ENCODE measurements at places on chromosomes 11 and 22.

DNA sequence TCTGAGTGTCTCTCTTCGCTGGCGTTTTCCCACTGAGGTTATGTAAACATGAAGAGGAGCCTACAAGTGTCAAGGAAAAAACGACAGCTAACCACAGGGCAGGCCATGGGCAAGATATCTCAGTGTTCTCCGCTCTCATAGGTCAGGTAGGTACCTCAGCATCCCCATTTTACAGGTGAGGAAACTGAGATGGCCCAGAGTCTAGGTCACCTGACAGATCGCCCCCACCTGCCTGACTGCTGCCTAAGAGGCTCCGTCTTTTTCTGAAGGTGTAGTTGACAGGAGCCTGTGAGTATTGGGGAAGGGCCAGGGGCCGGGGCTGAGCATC lies 847 bp upstream of the NDUFA6 start:
- H3K27me3 ChIP-seq: no peaks in the 10 kb centered on the region
- no peak for DNase-seq
- peaks cover 8% of the 10 kb centered on the region for H3K36me3 ChIP-seq
- H3K4me3 ChIP-seq: peak overlapping the region; percentile 65
- H3K4me1 ChIP-seq: peaks cover 23% of the 10 kb centered on the region
- peak overlapping the region; percentile 70 for H3K27ac ChIP-seq

GRCh38 chr11:62678770-62679696 lies at the start of gene UBXN1:
Gene UBXN1 (minus strand): TSS chr11:62679073. CDS start chr11:62678923, 150 bp downstream.
- no peaks in the 10 kb centered on the region for H3K27me3 ChIP-seq
- H3K4me3 ChIP-seq: peak within 1 kb of the TSS; percentile 88
- H3K4me1 ChIP-seq: peaks cover 37% of the 10 kb centered on the region
- no peaks in the 10 kb centered on the region for H3K36me3 ChIP-seq
- DNase-seq: peak; percentile 79
- peak within 1 kb of the TSS; percentile 86 for H3K27ac ChIP-seq

DNA sequence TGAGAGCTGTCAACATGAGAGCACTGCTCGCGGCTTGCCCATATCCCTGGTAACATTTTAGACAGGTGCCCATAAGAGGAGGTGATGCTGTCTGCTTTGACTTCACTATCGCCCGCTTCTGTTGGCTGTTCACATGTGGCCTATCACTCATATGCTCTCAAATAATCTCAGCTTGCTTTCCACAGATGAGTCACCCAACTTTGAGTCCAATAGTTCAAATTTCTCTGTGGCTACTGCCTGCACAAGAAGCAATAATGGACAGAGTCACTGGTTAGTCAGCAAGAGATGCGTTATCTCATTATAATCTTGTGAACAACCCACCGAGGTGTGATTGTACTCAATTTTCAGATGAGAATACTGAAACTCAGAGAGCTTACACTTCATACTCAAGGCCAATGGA lies 1714.1 kb downstream of the LRRC4C start:
- no peaks in the 10 kb centered on the region for H3K36me3 ChIP-seq
- H3K4me1 ChIP-seq: no peaks in the 10 kb centered on the region
- no peak overlapping the region for H3K27ac ChIP-seq
- DNase-seq: peak; percentile 42
- H3K27me3 ChIP-seq: no peaks in the 10 kb centered on the region

DNA sequence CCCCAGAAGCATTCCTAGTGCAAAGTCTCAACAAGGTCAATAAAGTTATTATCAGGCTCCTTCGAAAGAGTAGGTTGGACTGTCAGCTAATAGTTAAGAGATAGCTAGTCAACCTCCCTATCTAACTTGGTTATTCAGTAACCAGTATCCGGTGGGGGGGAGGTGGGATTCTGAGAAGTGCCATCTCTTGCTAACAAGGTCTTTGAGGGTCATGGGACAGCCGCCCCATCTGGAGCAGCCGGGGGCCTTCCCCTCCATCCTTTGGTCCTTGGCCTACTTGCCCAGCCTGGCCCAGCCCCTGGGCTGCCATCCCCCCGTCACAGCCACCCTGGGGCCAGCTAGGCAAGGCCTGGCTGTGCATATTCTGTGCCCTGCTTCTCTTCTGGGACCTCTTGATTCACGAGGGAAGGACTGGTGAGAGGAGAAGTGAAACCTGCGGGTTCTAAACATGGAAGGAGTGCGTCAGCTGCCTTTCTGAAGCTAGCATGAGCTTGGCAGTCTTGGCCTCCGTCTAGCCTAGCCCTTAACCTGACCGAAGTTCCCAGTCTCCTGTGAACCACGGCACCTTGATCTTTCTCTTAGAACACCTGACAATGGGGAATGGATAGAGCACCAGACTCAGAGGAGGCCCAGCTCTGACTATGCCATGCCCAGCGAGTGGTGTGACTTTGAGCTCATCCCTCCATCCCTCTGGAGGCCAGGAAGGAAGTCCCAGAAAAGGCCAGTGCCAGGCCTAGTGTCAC lies 9.3 kb downstream of the SLC37A2 start:
- no peaks in the 10 kb centered on the region for H3K36me3 ChIP-seq
- no peak overlapping the region for H3K27ac ChIP-seq
- H3K27me3 ChIP-seq: no peaks in the 10 kb centered on the region
- no peak overlapping the region for H3K4me3 ChIP-seq

- H3K4me3 ChIP-seq: no peak overlapping the region
- H3K36me3 ChIP-seq: peaks cover 15% of the 10 kb centered on the region
- no peak overlapping the region for H3K27ac ChIP-seq
- peak; percentile 50 for DNase-seq
- no peaks in the 10 kb centered on the region for H3K27me3 ChIP-seq
Observed at GRCh38 chr11:73931039-73931645, 19.7 kb upstream of the DNAJB13 start.

- H3K27ac ChIP-seq: no peak overlapping the region
- H3K4me3 ChIP-seq: peak overlapping the region; percentile 91
- DNase-seq: no peak
- no peaks in the 10 kb centered on the region for H3K36me3 ChIP-seq
Observed at GRCh38 chr22:20435436-20436306, 2.0 kb downstream of the SCARF2 start.

DNA sequence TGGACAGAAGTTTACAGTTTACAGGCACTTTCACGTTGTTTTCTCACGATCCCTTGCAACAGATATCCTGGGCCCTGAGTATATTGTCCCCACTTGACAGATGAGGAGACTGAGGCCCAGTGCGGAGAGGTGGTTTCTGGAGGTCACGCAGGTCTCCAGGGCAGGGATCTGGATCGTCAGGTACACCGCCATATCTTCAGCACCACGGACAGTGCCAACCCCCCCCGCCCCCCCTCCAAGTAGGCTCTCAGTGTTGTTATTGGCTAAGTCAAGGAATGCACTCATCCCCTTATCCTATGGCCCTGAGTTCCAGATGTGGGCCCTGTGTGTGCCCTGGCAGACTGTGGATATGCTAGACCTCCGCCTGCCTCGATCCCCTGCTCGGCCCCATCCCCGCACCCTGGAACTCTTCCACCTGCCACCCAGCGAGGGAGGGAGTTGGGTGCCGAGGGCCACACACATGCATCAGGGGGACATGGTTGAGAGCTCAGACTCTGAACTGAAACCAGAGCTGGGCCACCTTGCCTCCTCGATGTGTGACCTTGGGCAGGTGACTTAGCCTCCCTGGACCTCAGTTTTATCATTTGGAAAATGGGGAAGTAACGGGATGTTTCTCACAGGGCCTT lies 37.5 kb downstream of the MPPED1 start:
- H3K4me3 ChIP-seq: no peak overlapping the region
- H3K4me1 ChIP-seq: no peaks in the 10 kb centered on the region
- DNase-seq: no peak
- no peaks in the 10 kb centered on the region for H3K27me3 ChIP-seq
- no peak overlapping the region for H3K27ac ChIP-seq

DNA sequence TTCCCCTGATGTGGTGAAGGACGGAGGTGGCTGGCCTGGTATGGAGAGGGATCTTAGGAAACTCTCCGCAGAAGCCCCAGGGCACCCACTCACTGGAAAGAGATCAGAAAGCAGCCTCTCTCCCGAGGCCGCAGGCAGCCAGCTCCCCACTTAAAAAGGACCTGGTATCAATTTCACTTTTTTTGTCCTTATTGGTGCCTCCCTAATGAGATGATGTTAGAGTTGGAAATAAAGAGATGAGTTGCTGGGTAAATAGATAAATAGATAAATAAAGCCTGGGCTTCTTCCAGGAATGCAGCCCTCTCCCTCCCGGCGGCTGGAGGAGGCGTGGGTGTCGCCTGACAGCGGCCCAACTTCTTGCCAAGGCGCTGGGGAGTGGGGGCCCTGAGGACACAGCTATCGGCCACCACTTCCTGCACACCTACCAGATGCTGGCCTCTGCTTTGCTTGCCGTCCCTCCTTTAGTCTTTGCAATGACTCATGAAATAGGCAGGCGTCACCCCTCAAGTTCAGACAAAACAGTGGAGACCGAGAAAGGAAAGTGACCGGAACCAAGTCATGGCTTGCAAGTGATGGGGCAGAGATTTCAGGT lies 42.9 kb downstream of the LINC01488 start:
- H3K4me3 ChIP-seq: no peak overlapping the region
- no peaks in the 10 kb centered on the region for H3K36me3 ChIP-seq
- H3K4me1 ChIP-seq: no peaks in the 10 kb centered on the region
- no peak overlapping the region for H3K27ac ChIP-seq
- 0 out of 2 replicates have a peak, but pooled peaks cover 2% of the 10 kb centered on the region for H3K27me3 ChIP-seq

DNA sequence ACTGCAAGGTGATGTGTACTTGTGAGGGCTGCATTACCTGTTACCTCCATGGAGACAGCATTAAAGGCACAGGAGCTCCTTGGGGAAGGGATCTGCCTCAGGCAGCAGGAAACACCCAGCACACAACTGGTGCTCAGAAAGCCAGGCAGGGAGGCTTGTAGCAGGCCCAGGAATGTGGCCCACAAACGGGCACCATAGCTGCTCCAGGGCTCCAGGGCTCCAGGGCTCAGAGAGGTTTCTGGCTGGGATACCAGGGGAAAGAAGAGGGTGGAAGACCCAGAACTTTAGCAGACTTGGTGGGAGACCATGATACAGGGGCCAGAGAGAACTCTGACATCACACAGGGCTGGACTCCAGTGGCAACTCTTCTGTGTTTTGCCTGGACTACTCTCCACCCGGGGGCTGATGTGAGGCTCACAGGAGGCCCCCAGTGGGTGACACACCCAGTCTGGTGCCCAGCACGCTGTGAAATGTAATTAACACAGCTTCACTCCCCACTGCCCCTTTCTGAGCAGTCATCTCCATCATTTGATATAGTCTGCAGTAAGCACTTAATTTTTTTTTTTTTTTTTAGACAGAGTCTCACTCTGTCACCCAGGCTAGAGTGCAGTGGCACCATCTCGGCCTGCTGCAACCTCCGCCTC lies 14.7 kb upstream of the SULT4A1 start:
- H3K4me1 ChIP-seq: no peaks in the 10 kb centered on the region
- no peaks in the 10 kb centered on the region for H3K27me3 ChIP-seq
- DNase-seq: no peak
- H3K4me3 ChIP-seq: no peak overlapping the region
- H3K36me3 ChIP-seq: no peaks in the 10 kb centered on the region

DNA sequence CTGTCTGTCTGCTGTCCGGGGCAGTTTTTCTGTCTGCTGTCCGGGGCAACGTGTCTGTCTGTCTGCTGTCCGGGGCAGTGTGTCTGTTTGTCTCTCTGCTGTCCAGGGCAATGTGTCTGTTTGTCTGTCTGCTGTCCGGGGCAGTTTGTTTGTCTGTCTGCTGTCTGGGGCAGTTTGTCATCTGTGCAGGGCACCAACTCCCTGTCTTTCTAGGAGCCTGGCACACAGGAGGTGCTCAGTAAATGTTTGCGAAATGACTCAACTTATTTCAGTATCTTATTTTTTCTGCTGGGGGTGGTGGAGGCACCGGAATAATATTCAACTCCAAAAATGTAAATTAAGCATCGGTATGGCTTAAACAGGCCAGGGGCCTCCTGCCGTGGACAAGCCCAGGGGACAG lies 12.0 kb upstream of the TTLL12 start:
- H3K4me1 ChIP-seq: peaks cover 16% of the 10 kb centered on the region
- H3K27me3 ChIP-seq: peaks cover 74% of the 10 kb centered on the region
- H3K4me3 ChIP-seq: no peak overlapping the region

DNA sequence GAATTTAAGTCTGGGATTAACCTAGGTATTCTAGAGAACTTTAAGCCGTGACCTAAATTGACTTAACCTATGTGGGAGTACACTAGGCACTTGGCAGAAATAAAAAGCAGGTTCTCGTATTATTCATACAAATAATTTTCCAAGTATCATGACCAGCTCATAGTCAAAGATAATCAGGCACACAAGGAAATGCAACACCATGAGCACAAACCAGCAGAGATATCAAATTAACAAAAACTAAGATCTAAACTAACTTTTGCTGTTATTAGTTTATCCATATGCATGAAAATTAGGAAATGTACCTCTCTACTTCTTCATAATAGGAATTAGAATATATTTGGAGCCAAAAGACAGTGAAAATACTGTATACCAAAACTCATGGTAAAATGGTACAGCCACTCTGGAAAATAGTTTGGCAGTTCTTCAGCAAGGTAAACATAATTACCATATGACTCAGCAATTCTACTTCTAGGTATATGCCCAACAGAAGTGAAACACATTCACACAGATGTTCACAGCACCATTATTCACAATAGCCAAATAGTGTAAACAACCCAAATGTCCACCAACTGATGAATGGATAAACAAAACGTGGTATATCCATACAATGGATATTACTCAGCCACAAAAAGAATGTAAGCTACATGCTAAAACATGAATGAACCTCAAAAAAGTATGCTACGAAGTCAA lies 154.1 kb downstream of the ENTHD1 start:
- H3K36me3 ChIP-seq: no peaks in the 10 kb centered on the region
- no peaks in the 10 kb centered on the region for H3K4me1 ChIP-seq
- no peak overlapping the region for H3K27ac ChIP-seq
- no peaks in the 10 kb centered on the region for H3K27me3 ChIP-seq

GRCh38 chr11:44957776-44958564 lies 7.3 kb upstream of the TP53I11 start:
- no peak overlapping the region for H3K4me3 ChIP-seq
- no peak overlapping the region for H3K27ac ChIP-seq
- H3K4me1 ChIP-seq: no peaks in the 10 kb centered on the region
- H3K27me3 ChIP-seq: peaks cover 22% of the 10 kb centered on the region

- no peak overlapping the region for H3K4me3 ChIP-seq
- no peak overlapping the region for H3K27ac ChIP-seq
- peak; percentile 22 for DNase-seq
- peaks cover 3% of the 10 kb centered on the region for H3K27me3 ChIP-seq
Observed at GRCh38 chr22:37304595-37305343, 22.5 kb downstream of the CYTH4 start.

DNA sequence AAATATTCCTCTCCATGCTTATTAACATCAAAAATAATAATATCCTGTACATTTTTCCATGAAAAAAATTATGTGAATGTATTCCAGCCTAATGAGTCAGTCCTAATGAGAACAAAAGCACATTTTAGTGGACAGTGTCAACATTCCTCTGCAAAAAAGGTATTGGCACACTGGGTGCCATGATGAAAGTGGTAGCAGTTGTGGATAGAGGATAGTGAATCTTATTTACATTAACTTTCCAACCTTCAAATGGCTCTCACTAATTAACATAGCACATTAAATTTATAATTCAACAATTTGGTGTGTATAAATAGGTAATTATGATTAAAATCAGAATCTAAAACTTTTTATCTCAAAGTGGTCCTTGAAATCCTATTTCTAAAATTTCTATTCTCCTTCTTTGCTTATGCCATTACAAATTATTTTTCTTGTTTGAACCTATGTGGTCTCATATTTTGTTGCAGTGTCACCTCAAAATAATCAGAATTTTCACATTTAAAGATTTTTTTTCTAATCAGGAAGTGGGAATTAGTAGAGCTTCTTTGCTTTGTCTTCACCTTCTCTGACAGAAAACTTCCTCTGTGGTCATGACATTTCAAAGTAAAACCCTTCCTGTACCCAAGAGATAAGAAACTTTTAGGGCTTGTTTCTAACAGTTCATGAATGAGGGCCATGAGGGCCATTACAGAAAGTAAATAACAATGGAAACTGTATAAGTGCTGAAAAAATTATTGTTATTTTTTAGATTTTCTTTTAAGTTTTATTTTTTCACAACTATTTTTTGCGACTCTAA lies 18.7 kb downstream of the SOX6 start:
- no peaks in the 10 kb centered on the region for H3K27me3 ChIP-seq
- no peaks in the 10 kb centered on the region for H3K36me3 ChIP-seq
- H3K4me3 ChIP-seq: no peak overlapping the region
- no peak for DNase-seq
- peaks cover 20% of the 10 kb centered on the region for H3K4me1 ChIP-seq
